ENCODE measurements at places on chromosomes 7 and 10.

GRCh38 chr7:87059525-87060287, at the start of gene ELAPOR2:
ELAPOR2 (minus strand) TSS chr7:87059654; CDS start chr7:87059513, 141 bp downstream.
- peak; percentile 87 for DNase-seq

DNA sequence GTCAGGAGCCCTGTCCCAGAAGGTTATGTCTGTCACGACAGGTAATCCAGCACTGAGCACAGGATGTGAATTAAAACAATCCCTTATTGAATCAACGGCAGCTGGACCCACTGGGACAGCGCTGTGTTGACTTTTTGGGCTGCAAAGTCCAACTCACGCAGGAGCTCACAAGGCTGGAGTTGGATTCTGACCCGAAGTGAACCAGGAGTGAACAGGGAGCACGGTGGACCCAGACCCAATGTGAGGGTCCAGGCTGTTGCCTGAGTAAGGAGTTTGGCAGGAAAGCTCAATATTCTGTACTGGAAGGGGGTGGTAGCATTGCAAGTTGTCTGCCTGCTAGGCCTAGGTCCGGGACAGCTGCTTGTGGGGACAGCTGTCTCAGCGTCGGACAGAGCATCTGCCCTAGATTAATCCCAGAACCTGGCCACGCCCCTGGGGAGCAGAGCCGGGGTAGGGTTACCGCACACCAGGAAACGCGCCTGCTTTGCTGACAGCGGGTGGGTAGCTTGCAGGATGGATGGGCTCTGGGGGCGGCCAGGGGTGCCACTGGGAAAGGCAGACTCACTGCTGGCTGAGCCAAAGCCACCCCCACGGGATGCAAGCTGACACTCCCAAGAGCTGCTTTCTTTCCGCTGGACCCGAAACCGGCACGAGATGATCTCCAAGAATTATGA, 24.0 kb downstream of the COL26A1 start:
- DNase-seq, result peak; percentile 18

DNA sequence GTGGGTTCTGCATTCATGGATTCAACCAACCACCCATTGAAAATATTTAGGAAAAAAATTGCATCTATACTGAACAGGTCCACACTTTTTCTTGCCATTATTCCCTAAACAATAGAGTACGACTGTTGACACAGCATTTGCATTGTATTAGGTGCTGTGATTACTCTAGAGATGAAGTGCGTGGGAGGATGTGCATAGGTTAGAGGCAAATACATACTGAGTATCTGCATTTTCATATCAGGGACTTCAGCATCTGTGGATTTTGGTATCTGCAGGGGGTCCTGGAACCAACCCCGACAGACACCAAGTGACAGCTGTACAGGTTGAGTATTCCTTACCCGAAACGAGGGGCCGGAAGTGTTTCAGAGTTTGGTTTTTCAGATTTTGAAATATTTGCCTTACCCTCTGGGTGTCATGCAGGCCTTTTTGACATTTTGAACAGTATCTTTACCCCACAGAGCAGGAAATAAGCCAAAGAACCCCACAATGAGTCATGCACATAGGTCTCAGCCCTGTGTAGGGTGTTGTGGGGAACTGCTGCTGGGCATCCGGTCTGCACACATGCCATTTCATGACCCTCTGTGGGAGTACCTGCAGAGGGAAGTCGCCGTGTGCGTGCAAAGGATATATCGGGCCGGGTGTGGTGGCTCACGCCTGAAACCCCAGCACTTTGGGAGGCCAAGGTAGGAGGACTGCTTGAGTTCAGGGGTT, 14.5 kb downstream of the NUDT5 start:
- DNase-seq, result peak; percentile 78

DNA sequence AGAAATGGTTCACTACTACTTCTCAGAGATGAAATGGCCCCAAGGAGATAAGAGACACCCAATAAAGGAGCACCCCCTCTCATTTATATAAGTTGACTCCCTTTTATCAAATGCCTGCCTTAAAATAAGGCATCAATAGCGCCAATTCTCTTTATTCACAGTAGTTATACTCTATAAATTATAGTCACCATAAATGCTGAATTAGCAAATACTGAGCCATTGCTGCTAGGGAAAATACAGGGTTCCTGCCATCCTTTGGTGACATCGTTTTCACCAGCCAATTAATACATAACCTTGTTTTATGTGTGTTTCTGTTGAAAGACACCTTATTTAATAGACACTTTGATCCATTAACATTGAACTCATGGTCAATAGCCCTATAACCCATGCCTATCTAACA, 28.6 kb downstream of the DCLRE1C start:
- no peak for DNase-seq

- DNase-seq, result no peak
Observed at GRCh38 chr10:35353395-35353794, 17.1 kb downstream of the CCNY start.

DNA sequence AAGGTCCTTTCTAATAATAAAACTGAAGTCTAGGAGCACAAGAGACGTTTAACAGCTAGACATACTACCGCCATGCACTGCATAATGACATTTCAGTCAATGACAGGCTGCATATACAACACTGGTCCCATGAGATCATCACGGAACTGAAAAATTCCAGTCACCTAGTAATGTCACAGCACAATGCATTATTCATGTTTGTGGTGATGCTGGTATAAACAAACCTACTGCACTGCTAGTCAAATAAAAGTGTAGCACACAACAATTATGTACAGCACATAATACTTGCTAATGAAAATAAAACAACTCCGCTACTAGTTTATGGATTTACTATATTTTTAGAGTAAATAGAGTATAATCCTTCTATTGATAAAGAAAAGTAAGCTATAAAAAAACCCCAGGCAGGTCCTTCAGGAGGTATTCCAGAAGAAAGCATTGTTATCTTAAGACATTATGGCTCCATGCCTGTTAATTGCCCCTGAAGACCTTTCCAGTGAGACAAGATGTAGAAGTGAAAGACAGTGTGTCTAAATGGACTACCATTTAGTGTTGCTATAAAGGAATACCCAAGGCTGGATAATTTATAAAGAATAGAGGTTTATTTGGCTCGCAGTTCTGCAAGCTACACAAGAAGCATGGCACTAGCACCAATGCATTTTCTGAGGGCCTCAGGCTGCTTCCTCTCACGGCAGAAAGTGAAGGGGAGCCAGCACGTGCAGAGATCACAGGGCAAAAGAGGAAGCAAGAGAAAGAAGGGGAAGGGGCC, 47.1 kb downstream of the HIBADH start:
- no peak for DNase-seq

DNA sequence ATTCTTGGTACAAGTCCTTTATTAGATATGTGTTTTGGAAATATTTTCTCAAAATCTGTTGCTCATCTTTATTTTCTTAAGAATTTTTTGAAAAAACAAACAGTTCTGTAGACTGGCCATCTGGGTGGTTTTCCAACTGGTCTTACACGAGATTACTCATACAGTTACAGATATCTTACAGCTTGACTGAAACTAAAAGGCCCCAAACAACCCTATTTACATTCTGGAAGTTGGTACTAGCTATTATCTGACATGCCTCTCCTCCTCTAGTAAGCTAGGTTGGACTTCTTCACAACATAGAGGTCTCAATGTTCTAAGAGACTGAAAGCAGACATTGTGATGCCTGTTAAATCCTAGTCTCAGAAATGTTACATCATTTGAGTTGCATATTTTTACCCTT, 52.0 kb downstream of the ZNF22 start:
- DNase-seq, result no peak

- no peak for DNase-seq
Observed at GRCh38 chr10:114821915-114822443, 399 bp downstream of the FHIP2A start.

- DNase-seq, result peak; percentile 21
Observed at GRCh38 chr10:7819121-7819460, 786 bp downstream of the TAF3 start.

DNA sequence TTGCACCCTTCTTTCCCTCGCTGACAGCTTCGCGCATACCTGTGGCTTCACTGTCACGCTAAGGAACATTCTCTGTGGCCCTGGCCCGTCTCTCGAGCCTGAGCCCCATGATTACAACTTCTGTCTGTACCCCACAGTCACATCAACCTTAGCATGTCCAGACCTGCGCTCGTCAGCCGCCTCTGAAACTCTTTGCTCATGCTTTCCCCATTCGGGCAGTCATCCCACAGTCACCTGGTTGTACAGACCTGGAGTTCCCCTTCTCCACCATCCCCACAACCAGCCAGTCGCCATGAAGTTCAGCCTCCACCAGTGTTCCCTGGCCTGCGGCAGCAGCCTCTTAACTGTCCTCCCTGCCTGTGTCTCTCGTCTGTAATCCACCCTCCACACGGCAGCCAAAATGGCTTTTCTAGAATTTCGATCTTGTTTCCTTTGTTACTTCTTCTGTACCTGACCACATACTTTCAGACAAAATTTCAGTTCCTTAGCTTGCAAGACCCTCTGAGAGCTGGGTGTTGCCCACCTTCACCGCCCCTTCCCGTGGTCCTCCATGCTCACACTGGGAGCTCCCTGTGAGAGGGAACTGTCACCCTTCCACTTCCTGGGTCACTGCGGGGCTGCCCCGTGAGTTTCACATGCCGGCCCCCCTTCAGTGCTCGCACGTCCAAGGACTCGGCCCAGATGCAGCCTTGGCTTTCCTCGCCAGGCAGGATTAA, 229.2 kb downstream of the CELF2 start:
- no peak for DNase-seq

GRCh38 chr10:95374597-95375209, 83.9 kb upstream of the PDLIM1 start:
- peak; percentile 53 for DNase-seq

DNA sequence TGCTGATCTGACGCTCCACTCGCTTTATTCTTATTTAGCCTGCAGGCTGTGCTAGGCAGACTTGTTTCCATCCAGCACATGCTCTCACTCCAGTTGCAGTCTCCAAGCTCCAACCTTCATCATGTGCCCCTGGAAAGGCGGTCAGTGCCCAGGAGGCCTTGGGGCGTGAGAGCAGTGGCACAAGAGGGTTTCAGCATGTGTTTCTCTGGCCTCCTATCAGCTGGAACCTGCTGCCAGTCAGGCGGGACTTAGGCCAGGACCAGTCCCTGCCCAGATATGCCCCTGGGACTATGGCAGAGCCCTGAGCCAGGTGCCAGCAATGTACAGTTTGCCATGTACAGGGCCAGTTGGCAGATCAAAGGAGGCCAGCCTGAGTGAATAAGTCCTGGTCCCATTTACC, 330.2 kb upstream of the FZD1 start:
- no peak for DNase-seq

DNA sequence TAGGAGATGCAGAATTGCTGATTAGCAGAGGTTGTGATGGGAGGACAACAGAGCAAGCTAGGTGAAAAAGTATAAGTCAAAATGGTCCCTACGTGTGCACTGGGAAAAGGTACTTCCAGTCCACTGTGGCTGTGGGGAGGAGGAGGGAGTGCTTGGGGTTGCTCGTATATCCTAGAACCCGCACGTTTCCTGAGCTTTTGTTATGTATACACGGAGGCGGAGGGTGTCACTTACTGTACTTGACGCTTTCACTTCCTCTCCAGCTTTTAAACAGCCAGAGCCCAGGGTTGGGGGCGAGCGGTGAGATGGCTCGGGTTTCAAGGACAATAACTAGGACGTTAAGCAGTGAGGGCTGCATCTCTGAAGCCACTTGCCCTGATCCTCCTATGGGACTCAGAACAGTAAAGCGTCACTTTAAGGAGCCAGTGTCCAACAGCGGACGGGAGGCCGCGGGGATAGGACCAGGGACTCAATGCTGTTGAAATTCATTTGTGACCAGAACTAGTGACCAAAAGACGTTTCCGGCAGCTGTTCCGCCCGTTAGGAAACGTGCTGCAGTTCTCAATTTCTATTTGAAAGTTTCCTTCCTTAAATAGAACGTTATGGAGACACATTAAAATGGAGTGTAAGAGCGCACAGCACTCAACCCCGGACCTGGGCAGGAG, 985 bp upstream of the ETV1 start:
- DNase-seq, result peak; percentile 4

- no peak for DNase-seq
Observed at GRCh38 chr7:16028103-16028502, 341.6 kb upstream of the MEOX2 start.

DNA sequence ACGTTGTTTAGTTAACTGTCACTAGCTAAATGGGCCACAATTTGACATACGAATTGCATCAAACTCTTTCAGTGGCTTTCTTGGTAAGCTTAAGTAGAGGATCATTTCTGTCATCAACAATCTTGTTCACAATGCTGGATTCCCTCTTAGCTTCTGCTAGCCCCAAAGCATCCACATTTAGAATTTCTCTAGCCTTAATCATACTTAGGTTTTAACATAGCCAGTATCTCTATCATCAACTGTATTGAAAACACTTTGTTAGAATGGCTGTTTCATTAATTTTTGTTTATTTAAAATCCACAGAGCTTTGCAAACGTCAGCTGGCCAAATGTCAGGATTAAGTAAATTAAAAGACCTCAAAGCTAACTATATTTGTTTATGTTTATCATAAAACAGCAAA, 41.1 kb downstream of the ABRAXAS2 start:
- DNase-seq, result no peak

- no peak for DNase-seq
Observed at GRCh38 chr10:129321727-129322126, 145.3 kb upstream of the MGMT start.

DNA sequence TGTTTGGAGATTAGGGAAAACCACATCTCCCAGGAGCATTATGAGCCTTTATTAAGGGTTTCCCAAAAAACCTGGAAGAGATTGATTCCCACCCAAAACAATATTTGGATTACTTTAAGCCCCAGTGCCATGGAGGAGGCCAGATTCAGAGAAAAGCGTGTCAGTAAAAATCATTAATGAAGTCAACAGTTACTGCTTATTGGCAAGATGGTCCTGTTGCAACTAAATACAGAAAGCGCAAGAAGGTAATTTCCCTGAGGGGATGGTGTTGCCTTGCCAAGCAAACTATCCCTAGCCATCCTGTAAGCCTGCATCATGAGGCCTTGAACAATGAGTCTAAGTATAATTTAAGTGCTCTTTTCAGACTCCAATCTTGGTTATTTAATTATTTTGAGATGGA, 156.6 kb downstream of the SPAG6 start:
- DNase-seq, result no peak
